ENCODE measurements at places on chromosomes 2 and 18.
A peak's percentile ranks its signal among the peaks of the same experiment; 100 is the strongest.

- no peaks in the 10 kb centered on the region for H3K4me1 ChIP-seq
- H3K27ac ChIP-seq: peak overlapping the region; percentile 45
- H3K36me3 ChIP-seq: peaks cover 13% of the 10 kb centered on the region
- H3K27me3 ChIP-seq: no peaks in the 10 kb centered on the region
Measured at GRCh38 chr2:69524799-69525198, 87.6 kb upstream of the NFU1 start.

GRCh38 chr18:22591222-22591621, 173.5 kb upstream of the CTAGE1 start:
- no peak for DNase-seq
- H3K27ac ChIP-seq: no peak overlapping the region
- H3K4me1 ChIP-seq: no peaks in the 10 kb centered on the region
- no peaks in the 10 kb centered on the region for H3K36me3 ChIP-seq

GRCh38 chr18:45349019-45349418, 266.3 kb upstream of the SLC14A2 start:
- H3K27me3 ChIP-seq: peaks cover 12% of the 10 kb centered on the region
- no peaks in the 10 kb centered on the region for H3K4me1 ChIP-seq
- DNase-seq: no peak
- H3K27ac ChIP-seq: no peak overlapping the region

DNA sequence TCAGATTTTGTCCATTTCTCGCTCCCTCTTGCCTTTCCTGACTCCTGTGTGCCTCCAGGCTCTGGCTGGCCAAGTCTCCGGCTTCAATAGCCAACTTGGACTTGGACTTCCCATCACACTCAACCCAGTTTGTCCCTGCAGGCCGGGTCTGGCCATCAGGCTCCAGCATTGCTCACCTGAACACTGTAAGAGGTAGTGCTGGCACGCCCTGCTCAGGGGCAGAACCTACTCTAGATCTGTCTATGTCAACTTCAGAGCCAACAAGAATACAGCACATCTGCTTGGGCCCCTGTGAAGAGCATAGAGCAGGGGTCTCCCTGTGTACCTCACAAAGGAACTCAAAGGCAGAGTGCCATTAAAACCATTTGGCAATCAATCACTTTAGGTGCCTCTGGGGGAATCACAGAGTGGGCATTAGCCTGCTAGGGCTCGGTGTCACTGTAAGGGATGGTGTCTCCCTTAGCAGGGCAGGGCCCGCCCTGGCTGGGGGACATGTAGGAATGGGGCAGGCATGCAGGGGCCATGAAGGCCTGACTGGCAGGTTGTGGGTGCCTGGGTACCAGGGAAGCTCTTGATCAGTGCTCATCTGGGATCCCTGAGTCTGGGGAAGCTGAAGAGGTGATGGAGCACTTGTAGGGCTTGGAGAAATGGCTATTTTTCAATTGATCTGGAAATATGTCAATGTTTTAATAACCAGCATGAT, 325.9 kb downstream of the CLIP4 start:
- H3K4me3 ChIP-seq: no peak overlapping the region
- no peak overlapping the region for H3K27ac ChIP-seq
- no peaks in the 10 kb centered on the region for H3K4me1 ChIP-seq
- no peaks in the 10 kb centered on the region for H3K36me3 ChIP-seq
- H3K27me3 ChIP-seq: peaks cover 40% of the 10 kb centered on the region
- DNase-seq: no peak

DNA sequence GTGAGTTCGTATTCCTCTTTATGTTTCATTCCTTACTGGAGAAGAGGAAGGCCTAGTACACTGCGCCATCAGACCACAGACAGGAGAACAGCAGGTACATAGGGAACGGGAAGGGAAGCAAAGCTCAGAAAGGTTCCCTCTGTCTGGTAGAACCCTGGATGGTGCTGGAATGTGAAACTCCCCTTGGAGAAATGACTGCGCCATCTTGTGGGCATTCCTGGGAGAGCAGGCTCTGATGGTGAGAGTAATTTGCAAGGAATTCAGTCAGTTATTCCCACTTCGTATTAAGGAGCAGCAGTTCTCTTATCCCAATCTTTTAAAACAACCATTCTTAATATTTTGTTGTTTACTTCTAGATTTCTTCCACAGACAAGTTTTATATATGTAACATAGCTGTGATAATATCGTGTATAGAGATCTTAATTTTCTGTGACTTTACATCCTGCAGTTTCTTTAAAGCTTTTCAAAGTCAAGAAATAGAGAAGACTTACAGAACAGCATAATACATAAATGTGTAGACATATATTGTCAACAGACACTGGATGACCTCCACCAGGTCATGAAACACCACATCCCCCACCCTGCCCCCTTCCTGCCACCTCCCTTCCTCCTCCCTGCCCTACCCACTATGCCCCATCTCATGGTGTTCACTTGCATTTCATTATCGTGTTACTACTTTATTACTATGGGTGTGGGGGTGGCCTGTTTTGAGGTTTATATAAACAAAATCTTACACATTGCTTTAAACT, 83.9 kb downstream of the ARHGEF4 start:
- DNase-seq: peak; percentile 40
- no peak overlapping the region for H3K4me3 ChIP-seq
- no peaks in the 10 kb centered on the region for H3K36me3 ChIP-seq
- no peaks in the 10 kb centered on the region for H3K4me1 ChIP-seq
- H3K27me3 ChIP-seq: peaks cover 8% of the 10 kb centered on the region

- H3K27ac ChIP-seq: no peak overlapping the region
- no peaks in the 10 kb centered on the region for H3K27me3 ChIP-seq
- no peaks in the 10 kb centered on the region for H3K36me3 ChIP-seq
- no peak for DNase-seq
- no peak overlapping the region for H3K4me3 ChIP-seq
Measured at GRCh38 chr18:55111271-55111670, 152.0 kb upstream of the CCDC68 start.

DNA sequence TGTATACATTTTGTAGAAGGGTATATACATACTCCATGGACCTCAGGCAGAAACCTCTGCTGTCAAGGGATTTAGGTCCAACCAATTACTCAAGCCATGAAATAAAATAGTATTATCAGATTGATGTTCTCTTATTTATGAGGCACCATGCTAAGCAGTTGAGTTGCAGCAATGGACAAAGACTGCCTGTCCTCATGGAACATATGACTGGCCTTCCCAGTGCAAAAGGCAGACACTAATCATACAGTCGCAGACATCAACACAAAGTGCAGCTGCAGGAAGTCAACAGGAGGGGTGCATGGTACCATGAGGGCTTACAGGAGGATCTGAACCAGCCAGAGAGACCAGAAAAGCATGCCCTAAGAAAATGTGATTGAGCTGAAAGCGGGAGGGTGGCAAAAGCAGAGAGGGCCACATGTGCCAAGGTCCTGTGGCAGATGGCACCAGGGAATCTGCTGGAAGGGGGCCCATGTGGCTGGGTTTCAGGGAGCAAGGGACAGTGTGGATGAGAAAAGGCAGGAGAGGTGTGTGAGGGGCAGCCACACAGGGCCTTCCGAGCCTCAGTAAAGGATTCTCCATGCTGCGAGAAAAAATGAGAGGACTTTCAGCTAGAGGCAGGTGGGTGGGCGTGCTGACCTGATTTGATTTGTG, 61.4 kb upstream of the RNF152 start:
- no peak overlapping the region for H3K4me3 ChIP-seq
- no peak overlapping the region for H3K27ac ChIP-seq
- peaks cover 28% of the 10 kb centered on the region for H3K27me3 ChIP-seq
- H3K4me1 ChIP-seq: peaks cover 6% of the 10 kb centered on the region
- DNase-seq: no peak
- peaks cover 2% of the 10 kb centered on the region for H3K36me3 ChIP-seq

GRCh38 chr2:46296216-46296839, 879 bp upstream of the EPAS1 start:
- peak overlapping the region; percentile 14 for H3K27ac ChIP-seq
- H3K4me3 ChIP-seq: peak overlapping the region; percentile 80
- peaks cover 31% of the 10 kb centered on the region for H3K4me1 ChIP-seq

- no peak overlapping the region for H3K4me3 ChIP-seq
- no peaks in the 10 kb centered on the region for H3K36me3 ChIP-seq
- H3K27me3 ChIP-seq: no peaks in the 10 kb centered on the region
- no peaks in the 10 kb centered on the region for H3K4me1 ChIP-seq
Measured at GRCh38 chr18:1302861-1303260, 398.2 kb downstream of the ADCYAP1 start.

DNA sequence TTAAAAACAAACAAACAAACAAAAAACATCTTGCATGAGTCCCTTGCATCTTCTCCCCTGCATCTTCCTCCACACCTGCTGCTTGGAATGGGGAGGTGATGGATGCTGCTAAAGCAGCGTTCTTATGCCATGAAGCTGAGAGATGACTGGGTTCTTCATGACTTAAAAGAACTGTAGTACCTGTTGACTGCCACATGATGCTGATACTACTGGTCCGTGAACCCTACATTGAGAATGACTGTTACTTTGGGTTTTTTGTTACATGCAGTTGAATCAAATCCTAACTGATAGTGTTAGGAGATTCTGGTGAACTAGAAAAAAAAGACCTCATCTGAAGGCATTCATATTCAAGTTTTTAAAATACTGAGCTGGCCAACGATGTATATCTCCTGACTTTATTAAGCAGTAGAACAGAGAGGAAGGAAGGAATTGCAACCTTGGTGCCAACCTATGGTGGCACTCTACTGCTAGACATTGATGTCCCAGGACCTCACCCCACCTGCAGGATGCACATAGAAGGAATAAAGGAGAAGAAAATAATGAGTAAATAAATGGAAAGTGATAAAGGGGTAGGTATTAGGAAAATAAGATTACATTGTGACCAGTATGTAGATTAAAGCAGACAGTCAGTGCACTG, 63.2 kb upstream of the SPAG16 start:
- DNase-seq: no peak
- peaks cover 5% of the 10 kb centered on the region for H3K4me1 ChIP-seq
- H3K36me3 ChIP-seq: no peaks in the 10 kb centered on the region
- H3K4me3 ChIP-seq: no peak overlapping the region

- no peak overlapping the region for H3K27ac ChIP-seq
- no peaks in the 10 kb centered on the region for H3K27me3 ChIP-seq
- no peaks in the 10 kb centered on the region for H3K36me3 ChIP-seq
Measured at GRCh38 chr18:38358805-38359657, 793.4 kb upstream of the CELF4 start.

GRCh38 chr2:8137801-8138200, 544.1 kb upstream of the ID2 start:
- no peak overlapping the region for H3K27ac ChIP-seq
- H3K27me3 ChIP-seq: no peaks in the 10 kb centered on the region
- H3K4me1 ChIP-seq: no peaks in the 10 kb centered on the region
- no peak for DNase-seq

GRCh38 chr2:64457524-64457923, 3.6 kb downstream of the LGALSL start:
- H3K27ac ChIP-seq: no peak overlapping the region
- peaks cover 2% of the 10 kb centered on the region for H3K4me1 ChIP-seq
- no peak overlapping the region for H3K4me3 ChIP-seq
- H3K27me3 ChIP-seq: peaks cover 5% of the 10 kb centered on the region
- H3K36me3 ChIP-seq: no peaks in the 10 kb centered on the region

DNA sequence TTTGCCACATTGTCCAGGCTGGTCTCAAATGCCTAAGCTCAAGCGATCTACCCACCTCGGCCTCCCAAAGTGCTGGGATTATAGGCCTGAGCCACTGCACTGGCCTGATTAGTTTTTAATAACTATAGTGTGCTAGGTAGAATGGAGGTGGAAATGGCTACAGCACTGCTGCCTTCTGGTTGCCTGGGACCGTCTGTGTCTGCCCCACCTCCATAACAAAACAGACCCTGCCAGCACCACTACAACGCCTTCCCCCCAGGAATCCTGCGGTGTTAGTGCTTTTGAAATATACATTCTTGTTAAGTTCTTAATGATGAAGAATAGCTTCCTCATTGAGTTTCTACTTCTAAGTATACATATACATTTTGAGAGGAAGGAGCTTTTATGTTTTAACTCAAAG, 148.2 kb upstream of the ITGA6 start:
- H3K4me1 ChIP-seq: no peaks in the 10 kb centered on the region
- H3K36me3 ChIP-seq: peaks cover 4% of the 10 kb centered on the region
- no peak overlapping the region for H3K27ac ChIP-seq
- peaks cover 33% of the 10 kb centered on the region for H3K27me3 ChIP-seq
- no peak overlapping the region for H3K4me3 ChIP-seq

- H3K27me3 ChIP-seq: no peaks in the 10 kb centered on the region
- no peaks in the 10 kb centered on the region for H3K4me1 ChIP-seq
- DNase-seq: no peak
- no peak overlapping the region for H3K27ac ChIP-seq
- H3K4me3 ChIP-seq: no peak overlapping the region
Measured at GRCh38 chr18:6482198-6482977, 67.7 kb upstream of the L3MBTL4 start.

GRCh38 chr2:42827647-42828486, 35.5 kb upstream of the HAAO start:
- peaks cover 22% of the 10 kb centered on the region for H3K27me3 ChIP-seq
- H3K4me1 ChIP-seq: peaks cover 9% of the 10 kb centered on the region
- H3K36me3 ChIP-seq: peaks cover 2% of the 10 kb centered on the region
- peak overlapping the region; percentile 75 for H3K4me3 ChIP-seq

GRCh38 chr2:80506563-80506962, 202.0 kb upstream of the LRRTM1 start:
- H3K27me3 ChIP-seq: no peaks in the 10 kb centered on the region
- no peak for DNase-seq
- no peak overlapping the region for H3K4me3 ChIP-seq
- no peaks in the 10 kb centered on the region for H3K4me1 ChIP-seq
- no peak overlapping the region for H3K27ac ChIP-seq
- H3K36me3 ChIP-seq: no peaks in the 10 kb centered on the region

GRCh38 chr2:151020411-151020810, 241.3 kb downstream of the RBM43 start:
- H3K27ac ChIP-seq: no peak overlapping the region
- no peak for DNase-seq
- no peak overlapping the region for H3K4me3 ChIP-seq
- H3K4me1 ChIP-seq: peaks cover 2% of the 10 kb centered on the region
- H3K27me3 ChIP-seq: peaks cover 17% of the 10 kb centered on the region
- H3K36me3 ChIP-seq: no peaks in the 10 kb centered on the region

DNA sequence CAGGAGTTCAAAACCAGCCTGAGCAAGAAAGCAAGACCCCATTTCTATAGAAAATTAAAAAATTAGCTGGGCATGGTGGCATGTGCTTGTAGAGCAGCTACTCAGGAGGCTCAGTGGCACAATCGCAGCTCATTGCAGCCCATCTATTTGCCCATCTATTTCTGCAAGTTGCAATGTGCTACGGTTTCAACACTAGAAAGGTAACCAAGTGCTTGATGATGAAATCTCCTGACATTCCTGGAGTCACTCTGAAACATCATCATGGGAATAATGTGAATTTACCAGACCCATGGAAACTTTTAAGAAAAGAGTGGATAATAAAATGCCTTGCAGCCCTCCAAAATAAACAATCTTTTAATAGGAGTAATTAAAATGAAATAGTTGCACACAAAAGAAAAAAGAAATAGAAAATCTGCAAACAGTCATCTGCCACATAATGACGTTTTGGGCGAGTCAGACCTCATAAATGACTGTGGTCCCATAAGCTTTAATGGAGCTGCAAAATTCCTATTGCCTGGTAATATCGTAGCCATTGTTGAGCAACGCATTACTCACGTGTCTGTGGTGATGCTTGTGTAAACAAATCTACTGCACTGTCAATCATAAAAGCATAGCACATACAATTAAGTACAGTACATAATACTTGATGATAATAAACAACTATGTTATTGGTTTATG, 46.6 kb upstream of the AMMECR1L start:
- H3K4me1 ChIP-seq: peaks cover 3% of the 10 kb centered on the region
- H3K27ac ChIP-seq: no peak overlapping the region
- H3K36me3 ChIP-seq: no peaks in the 10 kb centered on the region
- no peak overlapping the region for H3K4me3 ChIP-seq
